Activated T-cell treated with anti-CD3 and anti-CD28 coated beads for 24 hours (primary cell): ENCODE measurements at places on chromosomes 12 and 14.

DNA sequence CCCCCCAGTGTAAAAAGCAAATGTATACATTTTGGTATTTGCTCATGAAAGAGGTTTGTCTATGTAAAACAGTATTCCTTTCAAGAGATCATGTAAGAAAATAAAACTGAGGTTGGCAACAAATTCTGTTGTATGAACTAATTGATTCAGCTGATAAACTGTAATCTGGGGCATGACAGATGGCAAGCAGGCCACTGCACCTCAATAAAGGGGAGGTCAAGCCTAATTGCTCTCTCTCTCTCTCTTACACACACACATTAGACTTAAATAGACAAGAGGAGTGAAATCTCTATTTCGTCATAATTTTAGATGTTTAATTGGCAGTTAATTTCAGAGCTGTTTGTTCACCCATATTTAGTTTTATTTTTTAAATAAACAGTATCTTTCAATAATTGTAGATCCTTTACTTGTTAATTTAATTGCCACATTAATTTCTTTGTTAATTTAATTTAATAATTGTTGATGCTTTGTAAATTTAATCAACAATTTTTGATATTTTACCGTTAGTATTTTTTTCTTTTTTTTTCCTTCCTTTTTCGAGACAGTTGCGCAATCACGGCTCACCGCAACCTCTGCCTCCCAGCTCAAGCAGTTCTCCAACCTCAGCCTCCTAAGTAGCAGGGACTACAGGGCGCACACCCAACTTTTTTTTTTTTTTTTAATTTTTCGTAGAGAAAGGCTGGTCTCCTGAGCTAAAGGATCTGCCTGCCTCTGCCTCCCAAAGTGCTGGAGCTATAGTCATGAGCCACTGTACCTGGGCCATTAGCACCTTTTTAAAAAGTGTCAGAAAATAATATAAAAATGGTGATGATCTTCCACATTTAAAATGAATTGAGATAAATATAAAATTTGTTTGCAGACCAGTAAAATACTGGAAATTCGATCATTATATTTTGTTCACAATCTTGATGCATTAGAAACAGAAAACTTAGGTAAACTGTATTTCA, 577.7 kb downstream of the SLC16A7 start:
- DNase-seq = no peak

DNA sequence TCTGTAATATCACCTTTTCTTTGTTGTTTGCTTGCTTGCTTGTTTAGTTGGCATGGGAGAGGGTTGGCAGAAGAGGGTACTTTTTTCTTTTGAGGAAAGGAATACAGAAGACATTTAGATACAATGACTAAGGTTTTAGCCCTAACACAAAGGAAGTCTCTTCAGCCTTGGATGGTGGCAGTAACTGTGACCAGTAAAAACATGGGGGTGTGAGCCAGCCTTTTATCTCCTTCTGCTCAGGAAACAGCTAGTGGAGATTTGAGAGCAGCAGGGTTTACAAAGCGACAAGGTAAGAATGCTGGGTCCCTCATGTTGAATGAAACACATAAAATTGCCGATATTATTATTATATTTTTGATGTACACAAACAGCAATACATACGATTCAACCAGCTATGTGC, 40.4 kb downstream of the SLC8A3 start:
- no peak for DNase-seq

DNA sequence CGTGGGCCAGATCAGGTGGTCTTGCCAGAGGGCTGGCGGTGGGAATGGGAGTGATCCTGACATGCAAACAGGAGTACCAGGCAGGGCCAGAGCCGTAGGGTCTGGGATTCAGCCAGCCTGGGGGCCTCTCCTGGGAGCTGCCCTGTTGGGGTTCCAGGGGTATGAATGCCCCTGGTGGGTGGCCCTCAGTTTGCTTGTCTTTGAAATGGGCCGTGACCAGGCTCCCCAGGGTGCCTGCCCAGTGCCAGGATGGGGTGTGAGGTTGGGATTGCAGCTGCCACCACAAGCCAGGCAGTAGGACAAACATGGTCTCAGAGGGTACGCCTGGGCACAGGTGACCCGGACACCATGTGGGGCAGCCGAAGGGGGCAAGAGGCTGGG, 168.8 kb downstream of the KIF26A start:
- no peak for DNase-seq

DNA sequence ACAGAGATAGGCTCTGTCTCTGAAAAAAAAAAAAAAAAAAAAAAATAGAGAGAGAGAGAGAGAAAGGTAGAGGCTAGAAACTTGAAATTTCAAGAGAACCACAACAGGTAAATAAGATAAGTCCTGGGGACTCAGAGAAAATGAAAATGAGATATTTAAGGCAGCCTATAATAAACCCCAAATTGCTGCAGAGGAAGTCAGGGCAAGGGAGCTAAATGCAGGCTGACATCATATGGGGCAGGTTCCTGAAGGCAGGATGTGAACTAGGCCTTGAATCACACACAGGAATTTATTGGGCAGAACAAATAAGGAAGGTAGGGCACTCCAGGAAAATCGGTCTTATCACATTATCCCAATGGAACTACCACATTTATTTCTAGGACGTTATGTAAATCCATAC, 54.9 kb upstream of the NUDT4 start:
- no peak for DNase-seq

DNA sequence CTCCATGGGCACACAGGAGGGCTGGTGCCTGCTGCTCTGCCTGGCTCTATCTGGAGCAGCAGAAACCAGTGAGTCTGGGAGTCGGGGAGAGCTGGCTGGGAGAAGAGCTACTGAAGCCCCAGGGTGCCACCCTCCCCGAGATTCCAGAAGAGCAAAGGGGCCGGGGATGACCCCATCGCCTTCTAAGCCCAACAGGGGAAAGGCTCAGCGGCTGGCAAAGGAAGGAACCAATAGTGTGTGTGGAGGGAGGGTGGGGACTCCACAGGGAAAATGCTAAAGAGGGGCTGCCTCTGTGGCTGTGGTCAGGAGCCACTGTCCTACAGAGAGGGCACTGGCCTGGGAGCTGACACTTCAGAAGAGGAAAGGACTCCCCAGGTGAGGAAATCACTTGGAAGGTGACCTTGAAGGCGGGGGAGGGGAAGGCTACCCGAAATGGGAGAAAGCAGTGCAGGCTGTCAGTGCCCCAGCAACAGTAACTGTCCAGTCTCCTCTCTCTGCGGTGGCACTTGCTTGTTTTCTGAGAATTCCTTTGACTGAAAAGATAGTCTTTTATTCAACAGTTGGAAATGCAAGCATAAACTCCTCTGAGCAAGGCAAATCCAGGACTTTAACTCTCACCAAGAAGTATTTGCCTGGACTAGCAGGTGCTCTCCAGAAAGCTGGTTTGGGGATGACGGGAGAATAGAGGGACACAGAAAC, 552 bp downstream of the TAPBPL start:
- DNase-seq = no peak

- DNase-seq = no peak
These were observed 49.8 kb downstream of the RIN3 start for GRCh38 chr14:92563359-92563758.

- no peak for DNase-seq
These were observed at the start of gene TDRD9 for GRCh38 chr14:103928011-103928890. TDRD9 (plus strand) TSS chr14:103928456; CDS start chr14:103928510, 54 bp downstream.

DNA sequence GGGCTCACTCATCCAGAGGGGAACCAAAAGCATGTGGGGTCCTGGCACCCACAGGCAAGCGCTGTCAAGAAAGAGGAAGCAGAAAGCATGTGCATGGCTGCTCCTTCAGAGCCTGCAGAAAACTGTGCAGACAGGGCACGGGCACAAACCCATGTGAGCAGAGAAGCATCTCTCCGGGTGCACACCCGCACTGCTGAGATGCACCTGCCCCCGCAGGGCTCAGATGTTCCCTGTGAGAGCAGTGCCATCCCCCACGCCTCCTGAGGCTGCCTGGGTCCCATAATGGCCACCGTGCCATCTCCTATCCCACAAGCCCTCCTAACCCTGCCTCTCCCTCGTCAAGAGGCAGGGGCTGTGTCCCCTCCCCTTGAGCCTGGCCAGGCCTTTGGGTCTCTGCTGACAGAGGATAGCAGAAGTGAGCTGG, 32.3 kb upstream of the INF2 start:
- no peak for DNase-seq

- DNase-seq = no peak
These were observed 100.5 kb upstream of the STXBP6 start for GRCh38 chr14:25150401-25150800.

DNA sequence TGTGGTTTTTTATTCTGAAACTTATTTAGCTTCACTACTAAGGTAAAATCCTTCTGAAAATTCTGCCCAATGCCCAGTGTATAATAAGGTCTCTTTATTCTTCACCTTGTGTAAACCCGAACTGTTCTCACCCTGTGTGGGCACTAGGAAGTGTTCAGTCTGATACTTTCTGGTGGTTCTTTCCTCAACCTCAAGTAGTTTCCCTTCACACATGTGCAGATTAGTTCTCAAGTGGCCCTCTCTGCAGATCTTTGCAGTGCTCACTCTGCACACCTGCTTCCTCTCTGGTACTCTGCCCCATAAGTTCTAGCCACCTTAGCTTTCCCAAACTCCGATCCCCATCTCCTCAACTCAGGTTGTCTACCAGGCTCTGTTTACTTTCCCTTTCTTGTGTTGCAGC, 61.6 kb downstream of the RAD51B start:
- DNase-seq = no peak

DNA sequence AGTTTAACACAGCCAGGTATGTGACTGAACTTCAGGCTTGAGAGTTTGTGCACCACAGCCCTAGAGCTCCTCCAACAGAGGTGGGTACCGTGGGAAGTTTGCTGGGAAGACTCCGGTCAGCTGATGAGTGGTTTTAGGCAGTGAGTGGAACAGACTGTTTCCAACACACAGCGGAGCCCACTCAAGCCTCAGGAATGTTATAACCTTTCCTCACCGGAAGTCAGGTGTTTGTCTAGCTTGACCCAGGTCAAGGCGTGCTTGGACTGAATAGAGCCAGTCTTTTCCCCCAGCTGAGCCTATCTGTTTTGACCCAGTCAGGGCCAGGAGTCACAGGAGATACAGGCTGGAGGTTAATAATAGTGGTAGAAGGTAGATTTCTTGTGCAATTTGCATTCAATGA, 138.4 kb upstream of the PARP11 start:
- DNase-seq = no peak

- no peak for DNase-seq
These were observed 199.3 kb downstream of the ITPR2 start for GRCh38 chr12:26633591-26634210.

GRCh38 chr14:36845356-36846012, 183.8 kb downstream of the PAX9 start:
- DNase-seq = no peak

DNA sequence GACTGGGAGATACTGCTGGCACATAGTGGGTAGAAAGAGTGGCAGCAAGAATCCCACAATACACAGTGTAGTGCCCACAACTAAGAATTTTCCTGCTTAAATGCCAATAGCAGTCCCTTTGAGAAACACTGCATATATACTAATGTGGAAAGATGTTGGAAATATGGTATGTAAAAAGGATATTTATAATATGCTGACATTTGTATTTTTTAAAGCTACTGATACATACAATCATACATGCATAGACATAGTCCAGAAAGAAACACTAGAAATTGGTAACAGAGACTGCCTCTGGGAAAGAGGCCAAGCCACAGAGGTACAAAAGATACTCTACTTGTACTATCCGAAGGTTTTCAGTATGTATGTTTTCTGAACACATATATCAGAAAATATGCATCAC, 30.3 kb downstream of the TRIP11 start:
- no peak for DNase-seq

GRCh38 chr14:99035268-99035667, 236.7 kb downstream of the BCL11B start:
- DNase-seq = no peak
